Naive thymus-derived CD8-positive, alpha-beta T cell (primary cell): ENCODE measurements at places on chromosomes 1 and 21. TPM values are rescaled to one million over a fixed set of nuclear protein-coding genes. Genes with fewer than 3 reads are reported as not detected.

NEK2 gene
- 0.16 TPM for total RNA-seq

GRHL3 gene
- total RNA-seq: not detected

DNA sequence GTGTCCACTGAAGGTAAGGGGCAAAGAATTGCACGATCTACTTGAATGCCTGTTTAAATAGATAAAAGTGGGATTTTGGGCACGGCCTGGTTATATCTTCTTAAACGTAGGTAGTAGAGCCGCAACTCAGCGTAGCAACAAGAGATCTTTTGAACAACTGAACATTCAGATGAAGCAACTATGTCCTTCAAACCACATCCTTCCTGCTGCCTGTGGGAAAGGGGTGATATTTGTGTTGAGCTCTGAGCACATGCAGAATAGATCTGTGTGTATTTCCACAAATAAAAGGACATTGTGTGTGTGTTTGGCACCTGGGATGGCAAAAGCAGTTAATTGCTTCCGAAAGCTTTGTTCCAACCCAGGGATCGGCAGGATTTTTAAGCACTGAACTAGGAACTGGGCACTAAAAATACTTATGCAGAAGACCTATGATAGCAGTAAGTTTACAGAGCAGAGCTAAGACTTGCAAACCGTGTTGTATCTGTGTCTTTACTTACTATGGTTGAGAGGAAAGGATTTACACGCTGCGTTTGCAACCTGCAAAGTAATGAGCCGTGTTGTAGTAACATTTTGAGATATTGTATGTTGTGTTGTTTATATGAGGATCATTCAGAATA, 333.4 kb downstream of the CHRM3 start:
- H3K27ac ChIP-seq: peak overlapping the region; percentile 96
- peak; percentile 85 for DNase-seq
- H3K27me3 ChIP-seq: no peaks in the 10 kb centered on the region

UQCRHL gene
- 1.8 TPM for total RNA-seq

DNA sequence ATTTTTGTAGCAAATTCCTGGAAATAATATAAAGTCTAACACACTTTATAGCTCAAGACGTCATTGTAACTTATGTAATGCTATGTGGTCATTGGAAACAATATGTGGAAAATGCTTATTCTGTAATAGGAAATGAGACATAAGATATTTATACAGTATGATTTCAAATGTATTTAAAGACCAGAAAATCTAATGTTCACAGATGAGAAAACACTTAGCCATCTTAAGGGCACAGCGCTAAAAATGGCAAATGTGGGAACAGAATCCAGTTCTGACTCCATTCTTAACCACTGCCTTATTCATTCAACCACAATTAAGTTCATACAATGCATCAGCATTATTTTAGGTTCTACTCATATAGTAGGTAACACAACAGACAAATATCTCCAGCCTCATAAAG, 12.5 kb downstream of the CSDE1 start:
- H3K36me3 ChIP-seq: peaks cover 30% of the 10 kb centered on the region
- H3K27me3 ChIP-seq: no peaks in the 10 kb centered on the region
- DNase-seq: no peak
- H3K4me3 ChIP-seq: no peak overlapping the region
- H3K4me1 ChIP-seq: peaks cover 85% of the 10 kb centered on the region
- no peak overlapping the region for H3K27ac ChIP-seq

GRCh38 chr21:46572850-46573249, 32.0 kb downstream of the S100B start:
- H3K27me3 ChIP-seq: no peaks in the 10 kb centered on the region
- H3K4me1 ChIP-seq: peaks cover 52% of the 10 kb centered on the region
- DNase-seq: no peak
- peak overlapping the region; percentile 2 for H3K4me3 ChIP-seq

F5 gene
- 0.16 TPM for total RNA-seq

DNA sequence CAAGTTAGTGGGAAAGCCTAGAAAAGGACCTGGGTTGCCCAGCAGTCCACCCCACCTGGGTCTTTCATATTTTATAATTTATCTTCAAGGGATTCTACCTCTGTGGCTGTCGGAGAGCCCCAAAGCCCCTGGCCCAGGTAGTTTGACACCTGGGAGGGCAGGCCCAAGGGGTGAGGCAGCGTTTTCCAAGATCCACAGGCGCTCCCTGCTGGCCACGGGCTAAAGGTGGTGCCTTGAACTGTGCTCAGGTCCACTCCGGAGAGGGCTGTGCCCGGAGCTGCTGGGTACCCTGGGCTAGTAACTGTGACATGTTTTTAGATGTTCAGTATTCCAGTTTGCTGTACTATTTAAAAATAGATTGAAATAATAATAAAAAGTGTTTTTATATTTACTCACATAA, 37.2 kb upstream of the CRNN start:
- no peak overlapping the region for H3K27ac ChIP-seq
- DNase-seq: no peak
- H3K4me1 ChIP-seq: no peaks in the 10 kb centered on the region

DNA sequence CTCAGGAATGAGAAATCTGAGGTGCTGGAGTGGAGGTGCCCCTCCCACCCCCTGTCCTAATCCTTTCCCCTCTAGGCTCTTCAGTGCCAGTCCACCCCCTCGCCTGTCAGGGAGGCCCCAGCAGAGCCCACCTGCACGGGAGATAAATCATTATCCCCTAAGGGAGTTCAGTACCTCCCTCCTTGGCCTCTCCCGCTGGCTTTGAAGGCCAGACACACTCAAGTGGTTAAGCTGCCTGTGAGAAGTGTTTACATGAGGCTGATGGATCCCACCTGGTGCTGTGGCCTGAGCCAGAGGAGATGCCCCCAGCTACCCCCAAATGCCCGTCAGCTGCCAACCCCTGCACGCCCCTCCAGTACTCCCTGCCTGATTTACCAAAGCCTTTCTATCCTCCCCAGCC, 3.7 kb downstream of the RSPO1 start:
- no peak overlapping the region for H3K27ac ChIP-seq
- H3K4me3 ChIP-seq: no peak overlapping the region
- H3K27me3 ChIP-seq: peaks cover 95% of the 10 kb centered on the region
- H3K4me1 ChIP-seq: peaks cover 23% of the 10 kb centered on the region
- DNase-seq: no peak

HAO2 gene
- not detected for total RNA-seq

GRCh38 chr1:29094433-29094832, 29.3 kb downstream of the TMEM200B start:
- H3K4me1 ChIP-seq: no peaks in the 10 kb centered on the region
- no peaks in the 10 kb centered on the region for H3K27me3 ChIP-seq
- no peak overlapping the region for H3K27ac ChIP-seq
- H3K4me3 ChIP-seq: no peak overlapping the region
- peaks cover 56% of the 10 kb centered on the region for H3K36me3 ChIP-seq

DNA sequence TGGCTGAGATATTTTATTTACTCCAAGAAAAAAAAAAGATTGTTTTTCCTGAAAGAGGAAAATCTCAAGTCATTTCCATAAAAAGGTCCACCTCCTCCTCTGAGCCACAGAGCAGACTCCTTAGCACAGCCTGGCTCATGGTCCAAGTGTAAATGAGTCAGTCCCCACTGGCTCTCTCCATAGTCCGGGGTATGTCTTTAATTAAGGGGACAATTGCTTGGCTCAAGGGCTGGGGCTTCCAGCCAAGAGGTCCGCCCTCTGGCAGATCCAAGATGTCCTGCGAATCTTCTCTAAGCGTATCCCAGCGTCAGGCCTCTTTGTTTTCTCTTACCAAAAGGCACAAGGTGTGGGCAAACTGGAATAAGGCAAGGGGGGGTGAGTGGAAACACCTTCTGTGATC, 33.3 kb downstream of the FOXD2 start:
- no peak for DNase-seq
- H3K4me3 ChIP-seq: no peak overlapping the region
- no peaks in the 10 kb centered on the region for H3K4me1 ChIP-seq

DNA sequence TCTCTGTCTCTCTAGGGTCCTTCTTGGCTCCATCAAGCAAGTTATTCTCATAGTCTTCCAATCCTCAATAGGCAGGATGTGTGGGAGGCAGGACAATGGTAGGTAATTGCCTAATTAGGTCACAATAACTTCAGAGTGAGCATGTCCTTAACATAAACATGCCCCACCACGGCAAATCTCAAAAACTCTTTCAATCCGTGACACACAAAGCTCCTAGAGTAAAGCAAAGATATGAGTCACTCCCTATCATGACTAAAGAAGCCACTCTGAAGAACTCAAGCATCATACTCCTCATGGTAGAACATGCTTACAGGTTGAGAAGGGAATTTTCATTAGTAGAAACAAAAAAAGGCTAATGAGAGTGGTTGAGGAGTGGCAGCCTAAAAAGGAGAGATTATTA, 4.9 kb downstream of the HAO2 start:
- DNase-seq: no peak
- H3K27me3 ChIP-seq: peaks cover 22% of the 10 kb centered on the region
- H3K27ac ChIP-seq: no peak overlapping the region
- H3K4me3 ChIP-seq: no peak overlapping the region
- no peaks in the 10 kb centered on the region for H3K36me3 ChIP-seq

DNA sequence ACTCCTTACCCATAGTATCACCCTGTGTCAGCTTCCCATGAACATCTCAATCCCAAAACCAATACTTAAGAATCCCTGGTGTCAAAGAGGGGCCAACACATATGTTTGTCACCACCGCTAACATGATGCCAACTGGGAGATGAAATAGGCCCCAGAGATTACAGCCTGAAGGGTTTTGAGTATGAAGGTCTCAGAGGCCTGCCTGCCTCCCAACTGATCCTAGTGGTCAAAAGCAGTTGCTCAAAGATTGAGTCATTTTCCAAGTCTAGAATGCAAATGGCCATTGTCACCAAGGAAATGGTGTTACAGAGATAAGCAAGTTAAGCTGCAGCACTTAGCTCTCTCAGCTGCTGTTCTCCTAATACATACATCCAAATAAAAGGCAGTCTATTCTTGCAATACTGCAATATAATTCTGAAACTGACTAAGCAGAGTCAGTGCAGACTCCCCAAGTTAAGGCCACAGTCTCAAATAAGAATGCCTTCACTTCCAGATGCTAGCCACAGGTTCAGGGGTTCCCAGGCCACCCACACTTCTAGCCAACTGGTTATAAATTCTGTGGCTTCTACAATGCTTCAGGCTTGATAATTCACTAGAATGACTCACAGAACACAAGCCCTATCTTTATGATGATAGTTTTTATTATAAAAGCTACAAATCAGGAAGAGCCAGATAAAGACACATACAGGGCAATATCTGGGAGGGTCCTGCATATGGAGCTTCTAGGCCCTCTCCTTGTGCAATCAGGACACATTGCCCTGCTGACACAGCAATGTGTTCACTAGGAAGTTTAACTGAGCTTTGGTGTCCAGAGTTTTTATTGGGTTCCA, 18.7 kb downstream of the DUSP10 start:
- H3K4me1 ChIP-seq: peaks cover 60% of the 10 kb centered on the region
- no peak overlapping the region for H3K4me3 ChIP-seq
- H3K36me3 ChIP-seq: peaks cover 18% of the 10 kb centered on the region
- H3K27ac ChIP-seq: no peak overlapping the region
- DNase-seq: no peak

DNA sequence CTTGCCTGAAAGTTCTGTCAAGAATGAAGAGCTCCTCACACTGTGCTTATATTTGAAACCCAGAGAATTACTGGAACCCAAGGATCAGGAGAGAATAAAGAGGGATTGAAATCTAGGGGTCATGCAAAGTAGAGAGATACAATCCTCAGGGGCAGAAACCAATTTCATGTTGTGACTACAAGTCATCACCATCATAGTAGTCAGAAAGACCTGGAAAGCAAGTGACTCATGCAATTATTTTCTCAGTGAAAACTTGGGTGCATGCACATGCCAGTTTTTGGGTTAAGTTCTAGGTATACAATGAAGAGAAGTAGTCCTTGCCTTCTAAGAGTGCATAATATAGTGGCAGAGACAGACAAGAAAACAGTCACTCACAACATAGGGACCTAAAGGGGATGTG, 210.0 kb downstream of the ZC3H11B start:
- no peak overlapping the region for H3K4me3 ChIP-seq
- H3K27me3 ChIP-seq: no peaks in the 10 kb centered on the region
- H3K36me3 ChIP-seq: no peaks in the 10 kb centered on the region
- no peak for DNase-seq

- peaks cover 13% of the 10 kb centered on the region for H3K27me3 ChIP-seq
- H3K4me1 ChIP-seq: no peaks in the 10 kb centered on the region
- no peak overlapping the region for H3K4me3 ChIP-seq
- no peak overlapping the region for H3K27ac ChIP-seq
Observed at GRCh38 chr21:38439957-38440356, 58.3 kb downstream of the ERG start.
